Esophagus squamous epithelium (tissue), 5 donors: ENCODE measurements at places on chromosomes 2 and 18. TPM values are rescaled to one million over a fixed set of nuclear protein-coding genes. Genes with fewer than 3 reads are reported as not detected.

PSMA8 gene
- not detected for total RNA-seq

UPP2 gene
- total RNA-seq = not detected

SAG gene
- total RNA-seq = not detected

RBMS1 gene
- total RNA-seq = 29.1 TPM

SERPINB3 gene
- total RNA-seq = 349 TPM

MROH2A gene
- total RNA-seq = 0.31 TPM

IL18R1 gene
- total RNA-seq = 0.45 TPM

HOXD10 gene
- 0.38 TPM for total RNA-seq

CYP1B1 gene
- total RNA-seq = 5.6 TPM

RAD51AP2 gene
- 0.32 TPM for total RNA-seq

FSIP2 gene
- not detected for total RNA-seq

DSG1 gene
- 10.5 TPM for total RNA-seq

B3GNT7 gene
- 8.1 TPM for total RNA-seq

STON1 gene
- 37.2 TPM for total RNA-seq

ARHGAP28 gene
- total RNA-seq = 2.6 TPM

TMEM247 gene
- not detected for total RNA-seq

RAX gene
- total RNA-seq = not detected

TEKT4 gene
- not detected for total RNA-seq

DLGAP1 gene
- 0.09 TPM for total RNA-seq

ETAA1 gene
- 19.8 TPM for total RNA-seq

ALK gene
- total RNA-seq = not detected

TLX2 gene
- total RNA-seq = not detected

UCN gene
- not detected for total RNA-seq

C2orf78 gene
- not detected for total RNA-seq

MARS2 gene
- 12.1 TPM for total RNA-seq

MATN3 gene
- 1.3 TPM for total RNA-seq

COLEC12 gene
- 6.5 TPM for total RNA-seq

SRD5A2 gene
- total RNA-seq = not detected

FBXO41 gene
- total RNA-seq = 1.2 TPM

SYT4 gene
- total RNA-seq = not detected

GREB1L gene
- 0.66 TPM for total RNA-seq

SFT2D3 gene
- 10.5 TPM for total RNA-seq

PAX8 gene
- total RNA-seq = 2.7 TPM

ALPP gene
- total RNA-seq = not detected

GPC1 gene
- 91.9 TPM for total RNA-seq

C1QL2 gene
- not detected for total RNA-seq

CCDC178 gene
- not detected for total RNA-seq

UGT1A1 gene
- total RNA-seq = 2.9 TPM

TMEM169 gene
- total RNA-seq = 0.29 TPM

UGT1A3 gene
- total RNA-seq = 3.1 TPM

ERBB4 gene
- total RNA-seq = not detected

SPDYA gene
- total RNA-seq = 1.7 TPM

REG3G gene
- not detected for total RNA-seq

IGFBP2 gene
- 113 TPM for total RNA-seq

EVX2 gene
- total RNA-seq = not detected

IGFBP5 gene
- 26.9 TPM for total RNA-seq

POTEJ gene
- total RNA-seq = not detected

NYAP2 gene
- 0.09 TPM for total RNA-seq
